Stimulated activated CD4-positive, alpha-beta T cell treated with anti-CD3 and anti-CD28 coated beads, Interleukin-12 subunit alpha, Interleukin-12 subunit beta, amount 100 ng/mL, for 4 hours (primary cell): ENCODE measurements at places on chromosomes 13 and 19.

DNA sequence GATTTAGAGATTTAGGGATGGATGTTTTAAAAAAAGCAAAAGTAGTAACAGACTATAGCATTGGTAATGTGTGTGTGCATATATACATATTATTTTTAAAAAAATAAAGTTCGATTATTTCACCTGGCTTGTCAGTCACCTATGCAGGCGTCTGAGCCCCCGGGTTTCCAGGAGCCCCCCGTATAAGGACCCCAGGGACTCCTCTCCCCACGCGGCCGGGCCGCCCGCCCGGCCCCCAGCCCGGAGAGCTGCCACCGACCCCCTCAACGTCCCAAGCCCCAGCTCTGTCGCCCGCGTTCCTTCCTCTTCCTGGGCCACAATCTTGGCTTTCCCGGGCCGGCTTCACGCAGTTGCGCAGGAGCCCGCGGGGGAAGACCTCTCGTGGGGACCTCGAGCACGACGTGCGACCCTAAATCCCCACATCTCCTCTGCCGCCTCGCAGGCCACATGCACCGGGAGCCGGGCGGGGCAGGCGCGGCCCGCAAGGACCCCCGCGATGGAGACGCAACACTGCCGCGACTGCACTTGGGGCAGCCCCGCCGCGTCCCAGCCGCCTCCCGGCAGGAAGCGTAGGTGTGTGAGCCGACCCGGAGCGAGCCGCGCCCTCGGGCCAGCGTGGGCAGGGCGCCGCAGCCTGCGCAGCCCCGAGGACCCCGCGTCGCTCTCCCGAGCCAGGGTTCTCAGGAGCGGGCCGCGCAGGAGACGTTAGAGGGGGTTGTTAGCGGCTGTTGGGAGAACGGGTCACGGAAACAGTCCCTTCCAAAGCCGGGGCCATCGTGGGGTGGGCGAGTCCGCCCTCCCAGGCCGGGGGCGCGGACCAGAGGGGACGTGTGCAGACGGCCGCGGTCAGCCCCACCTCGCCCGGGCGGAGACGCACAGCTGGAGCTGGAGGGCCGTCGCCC, 840 bp upstream of the CCNA1 start:
- no peak for DNase-seq

GRCh38 chr13:111034811-111035210, 80.3 kb upstream of the ARHGEF7 start:
- no peak for DNase-seq

- no peak for DNase-seq
These were observed 415.9 kb downstream of the IRS2 start for GRCh38 chr13:109370496-109370895.

DNA sequence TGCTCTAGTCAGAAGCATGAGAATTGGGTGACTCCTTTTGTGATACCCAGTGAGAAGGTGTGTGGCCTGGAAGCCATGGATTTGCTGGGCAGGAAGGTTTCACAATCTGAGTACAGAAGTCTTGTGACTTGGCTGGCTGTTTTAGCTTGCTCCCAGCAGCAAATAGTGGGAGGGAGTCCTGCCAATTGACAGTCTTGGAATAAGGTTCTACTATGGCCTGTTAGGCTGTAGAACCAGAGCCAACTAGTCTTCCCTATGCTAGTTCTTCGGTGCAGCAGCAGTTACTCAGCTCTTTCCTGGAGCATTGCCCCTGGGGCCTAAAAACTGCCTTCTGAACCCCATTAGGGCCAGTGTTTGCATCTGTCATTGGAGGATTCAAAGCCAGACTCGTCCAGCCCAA, 1935.4 kb upstream of the PCDH20 start:
- no peak for DNase-seq

DNA sequence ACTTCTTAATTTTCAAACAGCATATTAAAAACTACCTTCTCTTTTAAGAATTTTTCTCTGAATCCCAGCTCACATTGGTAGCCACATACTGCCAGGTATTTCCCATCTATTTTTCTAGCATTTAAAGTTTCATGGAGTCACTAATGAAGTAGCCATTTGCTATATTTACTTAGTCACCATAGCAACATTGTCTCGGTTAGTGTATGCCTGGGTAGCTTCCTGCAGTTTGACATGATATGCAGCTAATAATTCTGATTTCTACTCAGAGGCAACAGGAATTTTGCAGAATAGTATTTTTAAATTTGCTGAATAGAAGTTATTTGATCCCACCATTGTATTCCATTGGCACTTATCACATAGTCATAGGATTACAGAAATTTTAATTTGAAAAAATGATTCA, 30.9 kb upstream of the KCTD4 start:
- DNase-seq = no peak

- DNase-seq = no peak
These were observed 19.4 kb downstream of the BRCA2 start for GRCh38 chr13:32334671-32335070.

DNA sequence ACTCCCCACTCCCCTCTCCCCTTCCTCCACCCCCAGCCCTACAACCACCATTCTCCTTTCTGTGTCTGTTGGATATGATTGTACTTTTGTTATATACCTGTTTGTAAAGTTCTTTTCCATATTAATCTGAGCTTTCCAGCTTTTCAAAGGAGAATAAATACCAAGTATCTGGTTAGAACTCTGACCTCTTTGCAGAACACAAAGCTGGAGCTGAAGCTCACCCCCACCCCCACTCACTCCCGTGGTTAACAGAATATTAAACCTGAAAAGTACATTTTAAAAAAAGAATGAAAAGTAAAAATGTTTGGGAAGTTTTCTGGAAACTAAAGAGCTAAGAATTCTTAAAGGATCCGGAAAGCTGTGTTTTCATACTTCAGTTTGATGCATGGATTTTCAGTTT, 155.2 kb upstream of the RNF113B start:
- no peak for DNase-seq

GRCh38 chr13:96229356-96229755, 139.4 kb downstream of the HS6ST3 start:
- no peak for DNase-seq

DNA sequence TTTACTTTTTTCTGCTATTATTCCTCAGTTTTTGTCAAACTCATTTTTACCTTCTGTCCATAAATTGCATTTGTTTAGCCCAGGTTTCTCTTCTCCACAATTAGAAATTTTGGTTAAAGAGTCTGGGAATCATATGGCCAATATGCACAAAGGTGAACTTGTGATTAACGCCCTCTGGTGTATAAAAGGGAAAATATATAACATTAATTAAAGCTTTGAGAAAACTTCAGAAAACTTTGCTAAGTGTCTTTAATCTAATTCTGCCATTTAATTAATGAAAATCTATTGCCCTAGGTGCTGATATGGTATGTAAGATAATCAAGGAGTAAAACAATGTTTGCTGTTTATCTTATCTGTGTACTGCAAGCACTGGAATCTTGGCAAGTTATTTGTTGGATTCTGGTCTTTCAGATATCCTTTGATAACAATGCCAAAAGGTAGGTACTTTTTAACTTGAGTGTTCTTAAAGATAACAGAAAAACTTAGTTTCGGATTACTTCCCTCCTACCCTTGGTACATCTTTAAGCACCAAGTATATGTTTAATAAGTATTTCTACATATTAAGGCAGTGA, 402.6 kb downstream of the SUCLA2 start:
- no peak for DNase-seq

DNA sequence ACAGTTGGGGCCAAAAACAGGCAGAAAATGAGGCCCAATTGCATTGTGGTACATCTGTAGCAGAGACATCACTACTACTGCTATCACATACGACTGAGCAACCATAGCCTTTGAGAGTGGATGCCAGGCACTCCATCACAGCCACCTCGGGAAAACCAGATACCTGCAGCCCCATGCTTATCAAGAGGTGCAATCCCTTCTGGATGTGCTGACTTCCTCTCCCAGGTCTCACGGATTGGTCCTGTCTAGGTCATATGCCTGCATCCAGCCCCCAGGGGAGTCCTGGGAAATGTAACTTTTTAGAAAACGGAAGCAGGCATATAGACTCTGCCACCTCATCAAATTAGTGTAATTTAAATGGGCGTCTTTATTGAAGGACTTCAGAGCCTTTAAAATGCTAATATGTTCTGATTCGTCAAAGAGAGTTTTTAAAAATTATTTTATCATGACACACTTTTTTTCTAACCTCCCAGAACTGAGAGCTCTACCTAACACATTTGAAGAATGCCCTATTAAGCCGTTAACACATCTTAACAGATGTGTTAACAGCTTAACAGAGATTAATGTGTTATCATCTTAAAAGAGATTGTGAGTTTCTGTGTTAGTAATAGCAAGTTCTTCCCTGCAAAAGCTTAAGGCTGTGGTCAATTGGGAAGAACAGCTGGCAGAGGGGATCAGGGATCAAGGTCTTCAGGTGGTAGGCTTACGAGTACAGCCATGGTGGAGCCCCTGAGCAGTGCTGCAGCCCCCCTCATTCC, 63.9 kb downstream of the DLEU7 start:
- no peak for DNase-seq

DNA sequence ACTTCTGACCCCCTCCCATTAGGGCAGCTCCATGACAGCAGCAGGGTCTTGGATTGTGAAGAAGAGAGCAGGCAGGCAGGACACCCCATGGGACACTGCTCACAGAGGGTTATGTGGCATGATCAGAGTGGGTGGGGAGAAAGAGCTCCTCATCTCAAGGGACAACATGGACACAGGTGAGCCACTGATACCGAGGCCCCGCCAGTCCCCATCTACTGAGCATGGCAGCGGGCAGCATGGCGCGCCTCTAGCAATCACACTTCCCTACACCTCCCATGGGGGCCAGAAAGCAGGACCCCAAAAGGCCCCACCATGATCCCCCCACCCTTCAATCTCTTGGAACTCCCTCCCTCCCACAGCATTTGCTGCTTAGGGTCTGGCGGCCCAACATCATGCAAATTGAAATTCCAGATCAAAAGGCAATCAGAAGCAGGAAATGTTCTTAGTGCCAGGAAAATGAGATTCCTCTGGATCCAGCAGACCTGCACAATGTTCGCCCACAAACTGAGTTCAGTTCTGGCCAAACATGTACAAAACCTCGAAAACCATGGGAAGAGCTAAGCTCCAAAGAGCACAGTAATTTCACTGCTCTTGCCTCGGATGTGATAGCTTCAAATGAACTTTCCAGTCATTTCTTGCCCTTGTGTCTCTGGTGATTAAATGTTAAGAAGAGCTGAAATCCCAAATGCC, 14.8 kb downstream of the DOCK9 start:
- DNase-seq = no peak

DNA sequence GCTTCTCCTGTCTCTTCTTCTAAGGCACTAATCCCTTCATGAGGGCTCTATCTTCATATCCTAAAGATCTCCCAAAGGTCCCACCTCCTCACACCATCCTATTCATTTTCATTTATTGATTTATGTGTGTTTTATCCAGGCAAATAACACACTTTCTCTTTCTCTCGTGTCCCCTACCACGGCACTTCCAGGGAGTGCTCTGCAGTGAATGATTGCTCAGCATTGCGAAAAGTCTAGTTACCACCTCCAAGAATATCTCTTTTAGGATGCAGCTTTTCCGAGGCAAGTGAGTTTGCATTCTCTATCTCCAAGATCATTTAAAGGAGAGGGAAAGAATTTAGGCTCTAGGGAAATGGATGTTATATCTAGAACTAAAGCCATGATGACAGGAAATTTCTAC, 101.7 kb downstream of the MIPEP start:
- DNase-seq = no peak
